ENCODE measurements at places on chromosomes 5 and 9.

- DNase-seq, result no peak
Observed at GRCh38 chr9:34884747-34885189, 73.3 kb upstream of the PHF24 start.

DNA sequence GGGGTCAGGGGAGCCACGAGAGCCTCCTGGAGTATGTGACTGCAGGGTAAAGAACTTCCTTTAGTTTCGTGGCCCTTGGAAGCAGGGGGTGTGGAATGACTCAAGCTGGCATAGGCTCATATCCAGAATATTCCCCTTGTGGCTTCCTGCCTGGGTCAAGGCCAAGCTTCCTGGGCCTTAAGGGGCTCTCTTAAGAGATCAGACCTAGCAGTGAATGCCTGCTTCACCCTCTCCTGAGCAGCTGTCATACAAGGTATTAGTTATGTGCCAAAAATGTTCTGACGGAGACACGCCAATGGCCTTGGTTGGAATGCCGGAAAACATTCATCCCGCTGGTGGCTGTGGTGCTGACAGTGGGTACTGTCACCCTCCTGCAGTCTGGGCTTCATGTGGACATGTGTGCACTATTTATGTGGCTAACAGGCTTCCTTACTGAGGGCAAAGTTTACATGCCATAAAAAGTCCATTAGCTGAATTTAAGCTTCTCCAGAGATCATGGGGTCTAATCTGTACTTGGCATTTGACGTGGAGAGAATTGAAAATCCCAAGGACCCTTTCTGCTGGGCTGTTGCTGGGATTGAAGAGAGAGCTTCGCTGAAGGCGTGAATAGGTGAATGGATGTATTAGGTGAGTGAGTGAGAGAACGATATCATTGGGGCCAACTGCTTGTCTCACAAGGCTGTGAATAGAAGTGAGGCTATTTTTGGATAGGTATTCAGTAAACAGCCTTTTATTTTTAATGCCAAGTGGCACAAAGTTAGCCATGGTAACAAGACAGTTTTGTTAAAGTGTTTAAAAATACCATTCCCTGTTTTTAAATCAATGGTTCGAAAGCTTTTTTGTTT, 156.8 kb downstream of the MACROH2A1 start:
- DNase-seq, result no peak

GRCh38 chr9:125732562-125732961, 14.6 kb upstream of the PBX3 start:
- no peak for DNase-seq

GRCh38 chr9:19785230-19785629, 3.6 kb downstream of the SLC24A2 start:
- no peak for DNase-seq

- DNase-seq, result no peak
Observed at GRCh38 chr5:57094753-57095683, 78.8 kb upstream of the GPBP1 start.

DNA sequence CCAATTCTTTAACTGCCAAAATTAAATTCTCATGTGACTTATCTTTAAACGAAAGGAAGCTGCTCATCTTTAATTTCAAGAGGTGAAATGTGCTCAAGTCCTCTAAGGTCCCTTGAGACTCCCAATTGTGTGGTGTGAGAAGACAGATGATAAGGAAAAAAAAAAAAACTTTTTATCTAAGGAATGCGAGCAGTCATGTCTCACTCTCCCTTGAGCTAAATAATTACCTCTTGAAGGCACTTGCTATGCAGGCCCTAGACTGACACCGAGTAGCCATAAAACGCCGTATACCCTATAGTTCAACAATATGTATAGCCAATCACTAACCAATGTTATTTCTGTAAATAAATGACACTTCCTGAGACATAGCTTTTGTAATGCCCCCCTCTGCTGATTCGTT, 1.5 kb upstream of the DTWD2 start:
- DNase-seq, result no peak

DNA sequence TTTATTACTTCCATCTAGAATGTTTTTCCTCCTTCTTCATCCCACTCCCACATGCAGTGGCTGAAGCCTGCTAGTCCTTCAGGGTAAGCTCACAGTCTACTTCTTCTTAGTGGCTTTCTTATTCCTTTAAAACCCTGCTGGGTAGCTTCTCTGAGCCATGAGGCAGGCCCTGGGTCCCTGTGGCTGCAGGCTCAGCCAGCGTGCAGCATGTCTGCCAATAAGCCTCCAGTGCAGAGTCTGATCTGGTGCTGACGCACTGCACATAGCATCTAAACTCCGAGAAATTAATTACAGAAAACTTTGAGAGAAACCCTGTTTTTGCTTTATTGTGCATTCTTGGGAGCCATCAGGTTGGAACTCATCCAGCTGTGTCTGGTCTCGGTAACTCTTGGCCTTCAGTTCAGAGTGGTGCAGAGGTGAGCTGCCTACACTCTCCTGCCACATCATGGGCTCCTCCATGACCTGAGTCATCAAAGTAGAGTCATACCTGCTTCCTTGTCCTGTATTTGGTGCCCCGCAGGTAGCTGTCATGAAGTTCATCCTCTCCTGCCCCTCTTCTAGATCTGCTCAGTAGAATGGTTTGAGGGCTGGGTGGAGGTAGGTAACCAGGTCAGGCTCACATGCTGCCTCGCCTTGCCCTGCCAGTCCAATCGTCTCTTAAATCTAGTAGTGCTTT, 339.4 kb downstream of the KDM4C start:
- DNase-seq, result no peak

GRCh38 chr5:179166886-179167841, 107.0 kb downstream of the ZNF354C start:
- no peak for DNase-seq

DNA sequence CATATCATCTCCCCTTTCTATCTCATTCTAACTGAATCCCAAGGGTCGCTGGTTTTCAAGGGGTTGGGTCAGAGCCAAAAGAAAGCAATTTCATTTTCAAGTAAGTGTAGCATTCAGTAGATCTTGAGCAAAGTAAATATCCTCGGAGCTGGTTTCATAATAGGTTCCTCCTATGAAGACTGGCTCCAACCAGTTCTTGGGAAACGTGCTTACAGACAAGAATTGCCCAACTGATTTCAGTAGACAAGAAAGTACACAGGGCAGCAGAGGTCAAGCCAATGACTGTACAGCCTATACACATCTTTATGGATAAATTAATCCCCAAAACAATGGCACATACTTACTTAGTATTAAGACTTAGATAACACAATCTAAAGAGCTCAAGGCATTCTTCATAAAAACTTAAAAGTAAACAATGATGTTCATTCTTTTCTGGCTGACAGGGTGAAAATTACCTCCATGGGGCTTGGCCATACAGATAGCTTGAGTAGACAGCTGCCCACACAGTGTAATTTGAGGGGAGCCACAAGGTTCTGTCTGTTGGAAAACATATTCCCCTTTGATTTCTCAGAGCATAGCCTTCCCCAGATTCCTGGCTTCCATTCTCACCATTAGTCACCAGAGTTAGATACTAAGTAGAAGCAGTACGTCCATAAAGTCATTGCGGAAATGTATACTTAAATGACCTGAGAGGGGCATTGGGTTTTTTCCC, 163.9 kb downstream of the ARRDC3 start:
- no peak for DNase-seq

DNA sequence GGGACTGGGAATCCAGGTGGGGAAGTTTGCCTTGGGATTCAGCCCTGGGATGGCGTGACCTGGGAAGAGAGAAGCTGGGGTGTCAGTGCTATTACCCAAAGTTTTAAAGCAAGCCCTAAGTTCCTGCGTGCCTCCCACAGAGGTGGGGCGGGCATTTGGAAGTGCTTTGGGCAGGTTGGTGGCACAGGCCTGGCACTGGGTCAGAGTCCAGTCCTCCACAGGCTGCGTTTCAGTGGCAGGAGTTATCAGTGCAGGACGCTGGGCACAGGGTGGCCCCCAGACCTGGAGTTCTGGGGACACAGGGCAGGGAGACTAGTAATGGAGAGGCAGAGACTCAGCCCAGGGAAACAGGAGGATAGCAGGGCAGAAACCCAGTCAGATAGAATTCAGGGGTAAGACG, 147.2 kb downstream of the MAST4 start:
- DNase-seq, result no peak

GRCh38 chr5:78915170-78915569, 69.9 kb downstream of the ARSB start:
- DNase-seq, result no peak

DNA sequence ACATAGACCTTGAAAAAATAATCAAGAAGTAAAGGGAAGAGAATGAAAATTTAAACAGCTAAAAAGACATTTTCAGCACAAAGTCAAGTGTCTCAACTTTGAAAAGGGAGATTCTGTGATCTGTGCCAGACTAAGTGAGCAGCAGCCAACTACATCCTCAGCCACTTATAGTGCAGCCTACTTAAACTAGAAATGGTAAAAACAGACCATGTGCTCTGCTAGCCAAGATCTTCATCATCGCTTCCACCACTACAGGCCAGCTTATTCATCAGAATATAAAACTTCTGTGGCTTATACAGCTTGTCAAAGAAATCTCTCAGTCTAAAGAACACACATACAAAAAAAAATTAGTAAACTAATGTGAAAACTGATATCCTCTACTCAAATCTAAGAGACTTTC, 63.5 kb downstream of the CEMIP2 start:
- no peak for DNase-seq

DNA sequence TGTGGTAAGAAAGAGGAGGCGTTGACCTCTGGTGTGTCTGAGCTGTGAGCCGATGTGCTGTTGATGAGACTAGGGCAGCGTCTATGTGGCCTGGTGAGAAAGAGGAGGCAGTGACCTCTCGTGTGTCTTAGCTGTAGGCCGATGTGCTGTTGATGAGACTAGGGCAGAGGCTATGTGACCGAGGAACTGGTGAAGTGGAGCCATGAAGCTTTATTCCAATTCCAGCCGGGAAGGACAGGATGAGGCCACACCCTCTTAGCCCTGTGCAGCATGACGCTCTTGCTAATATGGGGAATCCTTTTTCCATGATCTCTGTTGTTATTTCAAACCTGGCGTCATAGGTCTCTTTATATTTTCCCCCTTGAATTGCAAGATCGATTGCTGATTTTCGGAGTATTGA, 172.4 kb downstream of the GOLPH3 start:
- DNase-seq, result no peak

- DNase-seq, result no peak
Observed at GRCh38 chr5:53974021-53974420, 336.4 kb downstream of the ARL15 start.

- DNase-seq, result no peak
Observed at GRCh38 chr9:95515272-95516113, 1.3 kb downstream of the PTCH1 start.

- no peak for DNase-seq
Observed at GRCh38 chr9:16868701-16869100, 1.8 kb downstream of the BNC2 start.

- DNase-seq, result no peak
Observed at GRCh38 chr9:75891771-75892215, 1.3 kb downstream of the PCSK5 start.

- no peak for DNase-seq
Observed at GRCh38 chr5:64790210-64790609, 21.5 kb downstream of the CWC27 start.

DNA sequence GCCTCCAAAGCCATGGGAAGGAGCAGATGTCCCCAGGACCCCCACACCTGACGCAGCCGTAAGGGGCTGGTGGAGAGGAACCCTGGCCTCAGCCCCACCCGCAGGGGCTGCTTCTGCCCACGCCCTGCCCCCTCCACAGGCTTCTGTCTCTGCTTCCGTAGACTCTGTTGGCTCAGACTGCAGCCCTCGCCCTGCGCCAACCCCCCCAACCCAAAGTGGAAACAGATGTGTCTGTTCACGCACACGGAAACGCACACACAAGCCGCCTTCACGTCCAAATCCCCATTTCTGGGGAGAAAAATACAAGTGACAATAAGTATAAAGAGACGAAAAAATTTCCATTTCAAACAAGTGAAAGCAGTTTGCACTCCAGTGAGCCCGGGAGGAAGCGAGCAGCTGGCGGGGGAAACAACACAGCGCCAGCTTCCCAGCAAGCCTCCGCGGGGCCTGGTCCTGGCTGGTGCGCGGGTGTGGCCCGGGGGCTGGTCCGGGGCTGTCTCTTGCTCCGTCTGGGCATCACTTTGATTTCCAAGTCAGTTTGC, 32.6 kb upstream of the RXRA start:
- peak; percentile 19 for DNase-seq

GRCh38 chr9:128271112-128271511, 4.7 kb downstream of the GOLGA2 start:
- DNase-seq, result no peak

DNA sequence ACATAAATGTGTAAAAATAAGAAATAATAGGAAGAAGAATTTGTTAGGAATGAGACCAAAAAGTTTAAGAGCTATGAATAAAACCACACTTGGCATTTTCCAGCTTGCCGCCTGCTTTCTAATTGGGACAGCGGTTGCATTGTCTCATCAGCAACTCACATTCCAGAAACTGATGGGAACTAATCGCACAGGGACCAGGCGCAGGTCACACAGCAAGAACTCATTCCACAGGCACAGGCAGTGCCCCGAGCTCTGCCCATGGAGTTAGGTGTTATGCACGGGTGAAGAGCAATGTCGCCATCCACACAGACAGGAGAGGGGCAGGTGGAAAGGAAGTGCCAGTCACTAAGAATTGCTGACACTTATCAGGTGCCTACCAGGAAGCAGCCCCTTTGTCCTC, 279.9 kb downstream of the NSG2 start:
- DNase-seq, result no peak

- no peak for DNase-seq
Observed at GRCh38 chr5:128426090-128426534, 111.9 kb downstream of the FBN2 start.

- DNase-seq, result no peak
Observed at GRCh38 chr9:134043531-134043988, 18.3 kb downstream of the BRD3OS start.

- DNase-seq, result no peak
Observed at GRCh38 chr9:21549251-21549765, 67.2 kb upstream of the IFNE start.

DNA sequence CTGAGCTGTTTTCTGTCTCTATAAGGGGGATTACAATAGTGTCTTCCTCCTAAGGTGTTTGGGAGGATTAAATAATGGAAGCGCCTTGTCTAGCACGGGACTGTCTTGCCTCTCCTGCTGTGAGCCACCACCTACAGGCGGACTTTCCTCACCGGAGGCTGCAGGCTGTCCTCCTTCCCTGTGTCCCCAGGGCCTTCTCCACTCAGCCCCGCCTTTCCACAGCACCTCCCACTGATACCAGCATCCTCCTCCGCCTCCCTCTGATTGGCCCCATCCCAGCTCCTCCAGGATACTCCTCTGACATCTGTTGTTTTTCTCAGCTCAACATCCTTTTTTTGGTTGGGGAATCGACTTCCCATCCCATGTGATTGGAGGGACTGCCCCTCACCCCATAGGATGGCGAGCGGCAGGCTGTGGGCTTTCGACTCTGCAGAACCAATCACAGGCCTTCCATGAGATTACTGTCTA, 851 bp upstream of the ZDHHC12 start:
- DNase-seq, result peak; percentile 84

DNA sequence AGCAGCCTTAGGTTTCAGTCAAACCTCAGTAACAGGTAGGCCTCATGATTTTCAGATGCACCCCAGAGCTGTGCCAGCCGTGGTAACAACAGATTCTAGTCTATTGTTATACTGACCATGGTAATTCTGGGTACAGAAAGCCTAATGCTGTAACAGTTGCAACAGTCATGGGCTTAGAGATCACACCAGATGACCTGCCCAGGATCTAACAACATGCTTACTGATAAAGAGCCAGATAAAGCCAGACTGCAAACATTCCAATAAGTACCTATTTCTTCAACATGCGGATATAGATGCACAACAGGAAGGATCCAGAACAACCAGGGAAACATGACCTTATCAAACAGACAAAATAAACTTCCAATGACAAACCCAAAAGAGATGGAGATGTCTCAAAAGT, 42.8 kb downstream of the CERT1 start:
- no peak for DNase-seq

- DNase-seq, result no peak
Observed at GRCh38 chr5:92908952-92909601, 671.9 kb downstream of the NR2F1-AS1 start.

- DNase-seq, result no peak
Observed at GRCh38 chr9:82882138-82882537, 180.8 kb downstream of the RASEF start.
